Hepatocyte (in vitro differentiated cells): ENCODE measurements at places on chromosomes 2 and 18. TPM values are rescaled to one million over a fixed set of nuclear protein-coding genes. Genes with fewer than 3 reads are reported as not detected.

EEF1B2 gene
- polyA plus RNA-seq = 284 and 305 TPM in 2 replicates

TUBA4B gene
- polyA plus RNA-seq = not detected in 2 replicates

GRCh38 chr2:234218266-234219045 is 168.0 kb downstream of the SPP2 start:
- no peak overlapping the region for H3K4me3 ChIP-seq
- H3K27ac ChIP-seq = peak overlapping the region; percentile 5
- peak; percentile 45 for DNase-seq
- no peaks in the 10 kb centered on the region for H3K27me3 ChIP-seq
- peaks cover 4% of the 10 kb centered on the region for H3K4me1 ChIP-seq

- no peaks in the 10 kb centered on the region for H3K27me3 ChIP-seq
- no peaks in the 10 kb centered on the region for H3K4me1 ChIP-seq
- no peak overlapping the region for H3K27ac ChIP-seq
Measured at GRCh38 chr2:135337071-135337470, 193.9 kb downstream of the ZRANB3 start.

DNA sequence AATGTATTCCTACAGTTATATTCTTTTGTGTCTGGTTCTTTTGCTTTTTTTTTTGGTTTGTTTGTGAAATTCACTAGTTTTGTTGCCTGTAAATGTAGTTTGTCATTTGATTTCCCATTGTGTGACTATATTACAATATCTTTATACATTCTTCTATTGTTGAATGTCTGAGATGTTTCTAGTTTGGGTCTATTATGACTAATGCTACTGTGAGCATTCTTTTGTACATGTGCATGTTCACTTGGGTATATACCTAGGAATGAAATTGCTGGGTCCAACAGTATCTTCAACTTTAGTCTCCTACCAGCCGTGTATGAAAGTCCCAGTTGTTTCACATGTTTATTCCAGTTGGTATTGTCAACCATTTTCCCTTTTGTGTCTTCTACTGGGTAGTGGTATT is 112.7 kb upstream of the RBMS1 start:
- no peaks in the 10 kb centered on the region for H3K36me3 ChIP-seq
- H3K27me3 ChIP-seq = no peaks in the 10 kb centered on the region
- no peak overlapping the region for H3K27ac ChIP-seq
- no peak overlapping the region for H3K4me3 ChIP-seq
- H3K4me1 ChIP-seq = no peaks in the 10 kb centered on the region

DNA sequence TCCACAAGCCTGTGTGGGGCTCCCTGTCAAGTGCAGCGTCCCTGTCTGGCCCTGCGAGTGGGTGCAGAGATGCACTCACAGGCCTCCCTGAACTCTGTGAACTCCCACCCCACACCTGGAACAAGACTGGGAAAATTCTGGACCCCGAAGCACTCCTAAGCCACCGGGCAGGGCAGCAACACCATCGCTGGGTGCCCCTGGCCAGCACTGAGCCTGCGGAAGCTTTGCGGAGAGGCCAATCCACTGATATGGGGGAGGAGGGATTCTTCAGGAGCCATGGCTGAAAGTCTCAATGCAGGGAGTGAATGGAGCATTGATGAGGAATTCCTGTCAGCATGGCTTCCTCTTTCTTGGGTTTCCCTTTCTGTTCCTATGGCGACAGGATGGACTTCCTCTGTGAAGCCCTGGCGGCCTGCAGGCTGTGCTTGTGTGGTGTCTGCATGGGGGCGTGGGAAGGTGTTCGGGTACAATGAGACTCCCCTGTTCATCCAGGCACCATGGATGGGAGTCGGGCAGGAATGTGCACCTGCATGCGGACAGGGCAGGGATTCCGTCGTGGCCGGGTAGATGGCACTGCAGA is 15.1 kb downstream of the TRIB2 start:
- DNase-seq = no peak
- no peak overlapping the region for H3K27ac ChIP-seq
- no peaks in the 10 kb centered on the region for H3K27me3 ChIP-seq
- H3K4me1 ChIP-seq = no peaks in the 10 kb centered on the region
- no peak overlapping the region for H3K4me3 ChIP-seq
- H3K36me3 ChIP-seq = no peaks in the 10 kb centered on the region

- H3K27me3 ChIP-seq = peaks cover 87% of the 10 kb centered on the region
- peak overlapping the region; percentile 74 for H3K4me3 ChIP-seq
- H3K36me3 ChIP-seq = no peaks in the 10 kb centered on the region
- no peak for DNase-seq
- H3K27ac ChIP-seq = no peak overlapping the region
Measured at GRCh38 chr2:227163485-227163997, 464 bp downstream of the COL4A4 start.

- H3K27me3 ChIP-seq = peaks cover 100% of the 10 kb centered on the region
- H3K4me1 ChIP-seq = peaks cover 24% of the 10 kb centered on the region
- no peaks in the 10 kb centered on the region for H3K36me3 ChIP-seq
- no peak overlapping the region for H3K27ac ChIP-seq
- no peak for DNase-seq
- H3K4me3 ChIP-seq = no peak overlapping the region
Measured at GRCh38 chr2:44936275-44936674, 5.2 kb upstream of the SIX3 start.
